Activated naive CD8-positive, alpha-beta T cell treated with anti-CD3 and anti-CD28 coated beads, Interleukin-2, amount 50 U/mL, for 16 hours (primary cell): ENCODE measurements at places on chromosomes 16 and 17.

DNA sequence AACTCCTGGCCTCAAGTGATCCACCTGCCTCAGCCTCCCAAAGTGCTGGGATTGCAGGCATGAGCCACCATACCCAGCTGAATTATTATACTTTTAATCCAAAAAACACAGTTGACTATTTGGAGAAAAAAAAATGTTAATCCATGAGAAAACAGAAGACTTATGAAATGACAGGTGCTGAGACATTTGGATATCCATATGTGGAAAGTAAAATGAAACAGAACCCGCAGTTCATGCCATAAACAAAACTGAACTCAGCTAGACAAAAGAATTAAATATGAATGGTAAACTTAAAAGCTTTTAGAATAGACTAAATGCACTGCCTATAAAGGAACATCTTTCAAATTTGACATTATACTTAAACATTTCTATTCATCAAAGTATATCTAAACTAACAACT, 8.2 kb upstream of the RBBP6 start:
- no peak for DNase-seq

DNA sequence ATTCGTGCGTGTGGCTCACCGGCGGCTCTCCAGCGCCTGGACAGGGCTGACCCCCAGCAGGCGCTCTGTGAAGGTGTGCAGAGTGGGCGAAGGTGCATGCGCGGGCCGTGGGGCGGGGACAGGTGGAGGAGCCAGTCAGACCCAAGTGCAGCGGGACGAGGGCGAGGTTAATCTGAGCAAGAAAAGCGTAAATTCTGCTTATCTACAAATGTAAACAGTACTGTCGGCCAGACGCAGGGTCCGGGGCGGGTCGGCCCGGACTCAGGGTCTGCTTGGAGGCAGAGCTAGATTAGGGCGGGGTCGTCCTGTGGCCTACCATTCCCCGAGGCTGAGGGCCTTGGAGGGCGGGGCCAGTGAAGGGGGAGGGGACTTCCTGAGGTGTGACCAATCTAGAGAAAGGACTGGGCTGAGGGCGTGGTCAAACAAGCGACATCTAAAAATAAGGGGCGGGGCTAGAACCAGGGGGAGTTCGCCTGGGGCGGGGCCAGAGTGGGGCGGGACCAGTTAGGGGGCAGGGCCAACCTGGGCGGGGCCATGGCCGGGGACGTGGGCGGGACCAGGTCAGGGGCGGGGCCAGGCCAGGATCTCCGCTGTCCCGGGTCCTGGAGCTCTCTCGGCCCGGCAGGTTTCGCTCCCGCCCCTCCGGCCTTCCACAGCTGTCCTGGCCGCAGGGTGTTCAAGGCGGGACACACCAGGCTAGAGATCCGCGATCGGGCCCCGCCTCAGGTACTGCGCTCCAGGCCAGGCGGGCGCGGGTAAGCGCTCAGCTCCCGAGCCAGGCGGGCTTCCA, at the start of gene SEC14L5:
TSS of gene SEC14L5 (plus strand) at position 611 of the 790 bp plus-strand sequence. CDS start 994 bp downstream, outside the sequence.
- DNase-seq, result peak; percentile 78

DNA sequence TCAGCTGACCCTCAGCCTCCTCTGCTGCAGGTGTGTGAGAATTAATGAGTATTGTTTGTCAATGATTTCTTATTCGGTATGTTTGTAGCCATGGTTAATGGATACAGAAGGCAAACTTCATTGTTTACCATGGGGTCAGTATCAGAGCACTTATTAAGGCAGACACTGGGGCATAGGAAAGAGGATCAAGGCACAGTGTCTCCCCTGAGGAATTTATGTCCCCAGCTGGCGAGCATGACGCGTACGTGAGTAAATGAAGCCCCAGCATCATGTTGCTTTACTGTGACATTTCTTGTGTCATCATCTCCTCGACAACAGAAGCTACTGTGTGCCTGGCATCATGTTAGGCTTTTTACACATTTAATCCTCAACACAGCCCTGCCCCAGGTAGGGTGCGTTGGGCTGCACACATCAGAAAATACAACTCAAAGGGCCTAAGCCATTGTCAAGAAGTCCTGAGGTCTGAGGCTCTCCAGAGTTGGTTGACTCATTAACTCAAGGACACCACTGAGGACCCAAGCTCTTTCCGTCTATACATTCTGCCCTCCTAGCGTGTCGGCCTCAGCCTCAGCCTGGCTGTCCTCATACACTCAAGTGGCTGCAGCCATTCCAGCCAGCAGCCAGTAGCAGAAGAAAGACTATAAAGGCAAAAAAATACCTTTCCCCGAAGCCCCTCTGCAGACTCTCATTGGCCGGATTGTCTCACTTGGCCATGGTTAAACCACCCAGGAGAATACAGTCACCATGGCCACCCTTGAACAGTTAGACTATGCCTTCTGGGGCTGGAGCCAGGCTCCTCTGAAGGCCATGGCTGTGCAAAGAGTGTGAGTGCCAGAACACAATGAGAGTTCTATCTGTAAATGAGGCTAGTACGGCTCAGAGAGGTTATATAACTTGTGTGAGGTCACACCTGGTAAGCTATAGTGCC, 13.9 kb upstream of the ZCCHC14 start:
- DNase-seq, result no peak

DNA sequence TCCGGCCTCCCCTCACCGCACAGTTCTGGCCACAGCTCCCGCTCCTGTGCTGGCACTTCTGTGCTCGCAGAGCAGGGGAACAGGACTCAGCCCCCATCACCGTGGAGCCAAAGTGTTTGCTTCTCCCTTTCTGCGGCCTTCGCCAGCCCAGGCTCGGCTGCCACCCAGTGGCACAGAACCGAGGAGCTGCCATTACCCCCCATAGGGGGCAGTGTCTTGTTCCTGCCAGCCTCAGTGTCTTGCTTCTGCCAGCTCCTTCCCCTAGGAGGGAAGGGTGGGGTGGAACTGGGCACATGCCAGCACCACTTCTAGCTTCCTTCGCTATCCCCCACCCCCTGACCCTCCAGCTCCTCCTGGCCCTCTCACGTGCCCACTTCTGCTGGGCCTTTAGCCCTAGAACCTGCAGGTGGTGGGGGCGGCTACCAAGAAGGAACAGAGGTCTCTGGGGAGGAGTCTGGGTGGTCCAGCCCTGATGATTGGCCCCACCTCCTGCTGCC, 645 bp upstream of the ELMO3 start:
- DNase-seq, result no peak

GRCh38 chr17:7818746-7819645, 15.0 kb upstream of the KDM6B start:
- DNase-seq, result no peak

DNA sequence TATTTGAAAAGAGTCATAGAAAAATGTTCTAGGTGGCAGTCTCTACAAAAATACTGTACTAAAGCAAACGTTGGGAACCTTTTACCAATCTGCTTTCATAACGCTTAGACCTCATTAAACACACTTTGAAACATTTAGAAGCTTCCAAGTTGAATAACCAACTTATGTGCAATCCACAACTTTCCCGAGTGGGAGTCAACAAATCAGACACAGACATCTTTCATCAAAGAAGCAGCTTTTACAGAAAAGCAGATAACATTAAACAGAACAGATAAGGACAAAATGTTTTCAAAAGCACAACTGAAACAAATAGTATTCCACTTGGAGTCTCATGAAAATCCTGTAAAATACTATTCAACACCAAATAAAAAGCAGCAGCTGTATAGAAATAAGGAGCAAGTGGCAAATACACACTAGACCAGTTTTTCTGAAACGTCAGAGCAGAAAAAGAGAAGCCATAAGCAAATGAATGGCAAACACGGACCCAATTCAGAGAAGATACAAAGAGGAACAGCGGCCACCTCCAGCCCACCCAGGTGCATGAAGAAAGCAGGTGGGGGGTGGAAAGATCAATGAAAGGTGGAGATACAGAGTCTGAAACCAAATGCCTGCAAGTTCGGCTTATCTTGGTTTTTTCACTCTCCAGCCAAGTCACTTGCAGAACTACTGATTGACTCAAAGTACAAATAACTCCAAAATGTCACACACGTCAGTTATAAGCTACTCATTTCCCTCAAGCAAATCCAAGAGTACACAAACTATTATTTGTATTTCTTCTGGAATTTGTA, 18.4 kb upstream of the FBF1 start:
- DNase-seq, result no peak

- DNase-seq, result no peak
These were observed 68.6 kb downstream of the CCT6B start for GRCh38 chr17:34892461-34893249.

DNA sequence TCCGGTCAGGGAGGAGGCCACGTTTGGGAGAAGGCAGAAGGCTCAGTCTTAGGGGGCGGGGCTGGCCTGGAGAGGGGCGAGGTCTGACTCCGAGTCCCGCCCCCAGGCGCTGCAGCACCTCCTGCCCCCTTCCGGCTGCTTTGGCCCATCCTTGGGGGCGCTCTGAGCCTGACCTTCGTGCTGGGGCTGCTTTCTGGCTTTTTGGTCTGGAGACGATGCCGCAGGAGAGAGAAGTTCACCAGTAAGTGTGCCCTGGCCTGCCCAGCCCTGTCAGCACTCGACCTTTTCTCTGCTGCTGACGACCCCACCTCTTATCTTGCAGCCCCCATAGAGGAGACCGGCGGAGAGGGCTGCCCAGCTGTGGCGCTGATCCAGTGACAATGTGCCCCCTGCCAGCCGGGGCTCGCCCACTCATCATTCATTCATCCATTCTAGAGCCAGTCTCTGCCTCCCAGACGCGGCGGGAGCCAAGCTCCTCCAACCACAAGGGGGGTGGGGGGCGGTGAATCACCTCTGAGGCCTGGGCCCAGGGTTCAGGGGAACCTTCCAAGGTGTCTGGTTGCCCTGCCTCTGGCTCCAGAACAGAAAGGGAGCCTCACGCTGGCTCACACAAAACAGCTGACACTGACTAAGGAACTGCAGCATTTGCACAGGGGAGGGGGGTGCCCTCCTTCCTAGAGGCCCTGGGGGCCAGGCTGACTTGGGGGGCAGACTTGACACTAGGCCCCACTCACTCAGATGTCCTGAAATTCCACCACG, 1.5 kb downstream of the TNFRSF12A start:
- peak; percentile 58 for DNase-seq

- no peak for DNase-seq
These were observed 3.2 kb upstream of the KRT10 start for GRCh38 chr17:40825599-40825998.

- no peak for DNase-seq
These were observed 6.1 kb upstream of the HAP1 start for GRCh38 chr17:41740506-41740905.

DNA sequence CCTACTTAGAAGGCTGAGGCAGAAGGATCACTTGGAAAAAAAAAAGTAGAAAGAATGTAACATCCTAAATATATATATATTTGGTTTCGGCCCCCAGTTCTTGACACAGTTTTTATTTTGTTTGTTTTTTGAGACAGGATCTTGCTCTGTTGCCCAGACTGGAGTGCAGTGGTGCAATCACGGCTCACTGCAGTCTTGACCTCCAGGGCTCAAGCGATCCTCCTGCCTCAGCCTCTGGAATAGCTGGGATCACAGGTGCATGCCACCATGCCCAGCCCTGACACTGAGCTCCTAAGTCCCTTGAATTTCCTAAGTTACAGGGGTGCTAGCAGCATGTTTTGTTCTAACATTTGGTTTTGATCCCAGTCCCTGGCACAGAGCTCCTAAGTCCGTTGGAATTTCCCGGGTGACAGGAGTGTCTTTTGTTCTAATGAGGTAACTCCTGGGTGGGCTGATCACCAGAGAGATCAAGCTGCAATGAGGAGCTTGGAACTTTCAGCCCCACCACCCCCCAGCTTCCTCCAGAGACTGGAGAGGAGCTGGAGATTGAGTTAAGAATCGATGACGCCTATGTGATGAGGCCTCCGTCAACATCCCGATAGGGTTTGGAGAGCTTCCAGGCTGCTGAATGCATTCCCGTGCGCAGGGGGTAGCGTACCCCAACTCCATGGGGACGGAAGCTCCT, 20.0 kb downstream of the MXRA7 start:
- DNase-seq, result no peak

GRCh38 chr16:50271148-50272041, 5.0 kb downstream of the ADCY7 start:
- no peak for DNase-seq

GRCh38 chr16:31006086-31006385, 4.4 kb downstream of the STX1B start:
- DNase-seq, result no peak

DNA sequence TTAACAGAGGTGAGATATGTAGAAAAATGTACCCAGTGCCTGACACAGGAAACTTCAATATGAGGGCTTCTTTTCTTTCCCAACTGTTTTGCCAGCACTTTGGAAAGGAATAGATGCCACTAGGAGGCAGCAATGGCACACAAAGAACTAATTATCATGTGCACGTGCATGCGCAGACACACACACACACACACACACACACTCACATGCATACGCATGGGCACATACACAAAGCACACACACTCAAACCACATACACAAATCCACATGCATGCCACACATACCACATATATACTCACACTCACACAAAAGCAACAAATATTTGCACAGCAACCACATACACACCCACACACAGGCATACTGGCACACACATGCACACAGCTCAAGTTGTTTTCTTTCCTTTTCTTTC, 8.8 kb upstream of the CEP112 start:
- no peak for DNase-seq

DNA sequence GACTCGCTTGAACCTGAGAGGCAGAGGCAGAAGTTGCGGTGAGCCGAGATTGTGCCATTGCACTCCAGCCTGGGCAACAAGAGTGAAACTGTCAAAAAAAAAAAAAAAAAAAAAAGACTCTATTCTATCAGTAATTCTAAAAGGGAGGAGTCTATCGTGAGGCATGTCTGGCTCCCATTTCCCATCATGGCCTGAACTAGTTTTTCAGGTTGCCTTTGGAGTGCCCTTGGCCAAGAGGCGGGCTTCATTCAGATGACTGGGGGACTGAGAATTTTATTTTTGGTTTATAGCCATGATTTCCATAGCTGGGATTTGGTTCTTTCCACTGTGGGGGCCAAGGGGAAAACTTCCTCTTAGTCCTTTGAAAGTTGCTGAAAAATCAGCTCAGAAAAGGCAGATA, 3.5 kb upstream of the SNX29 start:
- DNase-seq, result no peak

- no peak for DNase-seq
These were observed 49.8 kb downstream of the CDH1 start for GRCh38 chr16:68786685-68787418.

DNA sequence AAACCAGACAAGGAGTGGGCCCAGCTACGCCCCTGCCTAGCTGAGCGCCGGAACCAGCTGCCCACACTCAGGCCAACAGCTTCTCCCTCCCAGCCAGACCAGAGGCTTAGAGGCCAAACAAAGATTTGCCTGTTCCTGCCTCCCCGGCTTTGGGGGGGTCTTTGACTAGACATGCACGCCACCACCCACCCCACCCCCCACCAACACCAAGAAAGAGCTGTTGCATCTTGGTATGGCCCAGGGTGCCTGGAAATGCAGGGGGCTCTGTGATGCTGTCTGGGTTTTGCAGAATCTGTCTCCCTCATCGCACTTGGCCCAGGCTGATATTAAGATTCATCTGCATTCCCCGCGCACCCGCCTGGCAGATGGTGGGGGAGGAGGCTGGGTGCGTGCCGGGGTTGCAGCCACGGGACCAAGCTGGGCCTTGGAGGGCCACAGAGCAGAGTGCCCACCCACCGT, 1.3 kb upstream of the NXPH3 start:
- DNase-seq, result no peak
